ENCODE measurements at places on chromosomes 7 and 10.
A peak's percentile ranks its signal among the peaks of the same experiment; 100 is the strongest.

GRCh38 chr7:40716052-40716451 is 581.2 kb downstream of the SUGCT start:
- no peak for DNase-seq

- DNase-seq, result no peak
Measured at GRCh38 chr10:35005868-35006267, 84.3 kb downstream of the CUL2 start.

- no peak for DNase-seq
Measured at GRCh38 chr7:77271766-77272165, 72.1 kb upstream of the FGL2 start.

GRCh38 chr10:15211464-15211979 is 43.0 kb upstream of the NMT2 start:
- no peak for DNase-seq

- no peak for DNase-seq
Measured at GRCh38 chr7:11923376-11923930, 91.5 kb upstream of the THSD7A start.

GRCh38 chr7:8436965-8437364 is 3.6 kb downstream of the NXPH1 start:
- no peak for DNase-seq

- no peak for DNase-seq
Measured at GRCh38 chr10:123583639-123584418, 82.3 kb upstream of the GPR26 start.

- peak; percentile 28 for DNase-seq
Measured at GRCh38 chr10:52215745-52216361, 98.2 kb upstream of the DKK1 start.

DNA sequence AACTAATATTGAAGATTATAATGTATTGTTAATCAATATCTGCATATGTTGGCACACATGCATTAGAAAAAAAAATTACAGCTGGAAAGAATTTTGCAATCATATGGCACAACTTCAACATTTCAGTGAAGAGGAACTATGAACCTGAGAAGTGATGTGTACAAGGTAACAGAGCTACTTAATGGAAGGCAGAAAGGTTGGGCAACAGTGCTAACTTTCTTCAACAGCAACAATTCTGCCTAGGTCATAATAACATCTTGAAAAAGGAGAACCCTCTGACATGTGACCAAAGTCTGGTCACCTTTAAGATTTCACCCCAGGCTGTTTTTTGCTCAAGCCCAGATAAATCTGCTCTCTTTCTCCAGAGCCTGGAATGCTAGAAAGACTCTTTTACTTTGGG is 47.9 kb upstream of the SKAP2 start:
- DNase-seq, result no peak
